ENCODE measurements at places on chromosomes 4 and X. TPM values are rescaled to one million over a fixed set of nuclear protein-coding genes. Genes with fewer than 3 reads are reported as not detected.

DNA sequence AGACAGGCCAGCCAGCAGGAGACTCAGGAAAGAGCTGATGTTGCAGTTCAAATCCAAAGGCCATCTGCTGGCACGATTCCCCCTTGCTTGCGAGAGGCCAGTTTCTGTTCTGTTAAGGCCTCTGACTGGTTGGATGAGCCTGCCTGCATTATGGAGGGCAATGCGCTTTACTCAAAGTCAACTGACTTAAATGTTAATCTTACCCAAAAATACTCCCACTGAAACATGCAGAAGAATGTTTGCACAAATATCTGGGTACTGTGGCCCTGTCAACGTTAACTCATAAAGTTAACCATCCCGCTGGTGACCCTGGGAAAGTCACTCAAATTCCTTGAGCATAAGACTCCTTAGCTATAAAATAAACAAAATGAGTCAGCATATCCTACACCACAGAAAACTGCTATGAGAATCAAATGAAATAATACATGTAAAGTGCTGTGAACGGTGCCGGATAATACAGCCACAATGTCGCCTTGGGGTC lies 326.4 kb downstream of the EVC2 start:
- H3K27ac ChIP-seq: no peak overlapping the region
- H3K27me3 ChIP-seq: no peaks in the 10 kb centered on the region
- DNase-seq: no peak
- H3K4me1 ChIP-seq: no peaks in the 10 kb centered on the region

GRCh38 chrX:95145848-95146490 lies 1472.0 kb downstream of the FAM133A start:
- H3K36me3 ChIP-seq: no peaks in the 10 kb centered on the region
- no peak for DNase-seq
- H3K27me3 ChIP-seq: no peaks in the 10 kb centered on the region
- H3K4me1 ChIP-seq: no peaks in the 10 kb centered on the region
- no peak overlapping the region for H3K27ac ChIP-seq
- no peak overlapping the region for H3K4me3 ChIP-seq

- H3K27ac ChIP-seq: no peak overlapping the region
- H3K36me3 ChIP-seq: no peaks in the 10 kb centered on the region
- no peak for DNase-seq
- no peaks in the 10 kb centered on the region for H3K4me1 ChIP-seq
These were observed 22.4 kb upstream of the IL21 start for GRCh38 chr4:122643257-122643656.

GRCh38 chrX:103688946-103689345 lies 2.4 kb upstream of the MORF4L2 start:
- no peaks in the 10 kb centered on the region for H3K27me3 ChIP-seq
- no peak overlapping the region for H3K27ac ChIP-seq
- H3K4me3 ChIP-seq: no peak overlapping the region

DNA sequence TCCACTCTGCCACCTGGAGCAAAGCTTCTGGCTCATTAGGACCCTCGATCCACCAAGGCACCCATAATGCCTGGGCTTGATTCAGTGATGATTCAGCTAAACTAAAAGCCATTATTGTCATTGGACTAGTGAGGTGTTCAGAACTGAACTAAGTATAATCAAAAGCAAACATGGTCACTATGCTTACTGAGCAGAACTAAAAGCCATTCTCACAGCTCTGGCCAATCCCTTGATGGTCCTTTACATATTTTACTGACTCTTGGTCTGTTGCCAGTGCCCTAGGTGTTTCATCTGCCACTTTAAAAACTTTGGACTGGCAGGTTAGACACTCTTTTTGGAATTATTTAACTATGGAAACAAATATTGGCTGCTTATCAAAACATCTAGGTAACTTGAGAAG lies 703.5 kb downstream of the FAT4 start:
- DNase-seq: no peak
- no peak overlapping the region for H3K27ac ChIP-seq
- no peaks in the 10 kb centered on the region for H3K4me1 ChIP-seq
- no peak overlapping the region for H3K4me3 ChIP-seq

DNA sequence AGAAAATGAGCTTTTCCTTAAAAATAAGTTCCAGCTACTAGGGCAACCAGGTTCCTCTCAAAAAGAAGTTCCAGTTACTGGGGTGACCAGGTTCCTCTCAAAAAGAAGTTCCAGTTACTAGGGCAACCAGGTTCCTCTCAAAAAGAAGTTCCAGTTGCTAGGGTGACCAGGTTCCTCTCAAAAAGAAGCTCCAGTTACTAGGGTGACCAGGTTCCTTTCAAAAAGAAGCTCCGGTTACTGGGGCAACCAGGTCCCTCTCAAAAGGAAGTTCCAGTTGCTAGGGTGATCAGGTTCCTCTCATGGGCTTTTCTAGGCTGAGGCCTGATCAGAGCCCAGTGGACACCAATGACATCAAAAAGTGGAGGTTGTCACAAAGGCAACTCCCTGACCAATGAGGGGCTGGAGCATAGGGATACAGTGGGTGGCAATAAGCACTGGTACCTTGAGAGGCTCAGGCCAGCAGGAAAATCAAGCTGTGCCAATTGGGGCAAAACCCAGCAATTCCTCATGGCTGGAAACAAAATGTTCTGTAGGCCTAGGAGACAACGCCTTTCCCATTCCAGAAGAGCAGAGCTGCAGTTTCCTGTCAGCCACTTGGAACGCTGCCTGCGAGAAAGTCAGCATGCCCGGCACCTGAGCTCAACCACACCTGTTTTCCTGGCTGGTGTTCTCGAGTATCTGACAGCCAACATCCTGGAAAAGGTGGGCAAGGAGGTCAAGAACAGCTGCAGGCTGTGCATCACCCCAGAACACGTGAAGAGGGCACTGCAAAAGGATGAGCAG lies 12.3 kb upstream of the SYTL5 start:
- H3K27ac ChIP-seq: no peak overlapping the region
- peaks cover 17% of the 10 kb centered on the region for H3K4me1 ChIP-seq
- peak; percentile 8 for DNase-seq
- H3K36me3 ChIP-seq: no peaks in the 10 kb centered on the region
- no peaks in the 10 kb centered on the region for H3K27me3 ChIP-seq
- H3K4me3 ChIP-seq: no peak overlapping the region

DNA sequence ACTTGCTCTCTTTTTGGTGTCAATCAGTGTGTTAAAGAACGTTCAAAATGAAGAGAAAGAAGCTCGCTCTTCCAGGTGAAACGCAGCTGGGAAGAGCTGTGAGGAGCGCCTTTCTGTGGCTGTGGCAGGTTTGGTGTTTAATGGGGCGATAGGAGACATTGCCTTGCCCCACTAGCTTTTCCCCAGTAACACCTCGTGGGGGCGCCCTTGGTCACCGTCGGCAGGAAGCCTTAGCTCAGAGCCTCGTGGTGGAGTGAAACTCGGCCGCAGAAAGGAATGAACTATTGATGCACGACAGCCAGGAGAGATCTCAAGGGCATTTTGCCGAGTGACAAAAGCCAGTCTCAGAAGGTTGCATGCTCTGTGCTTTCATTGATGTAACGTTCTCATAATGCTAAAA lies 65.1 kb downstream of the GPR143 start:
- H3K4me3 ChIP-seq: no peak overlapping the region
- H3K4me1 ChIP-seq: no peaks in the 10 kb centered on the region
- DNase-seq: no peak
- H3K36me3 ChIP-seq: peaks cover 11% of the 10 kb centered on the region
- H3K27me3 ChIP-seq: no peaks in the 10 kb centered on the region

DNA sequence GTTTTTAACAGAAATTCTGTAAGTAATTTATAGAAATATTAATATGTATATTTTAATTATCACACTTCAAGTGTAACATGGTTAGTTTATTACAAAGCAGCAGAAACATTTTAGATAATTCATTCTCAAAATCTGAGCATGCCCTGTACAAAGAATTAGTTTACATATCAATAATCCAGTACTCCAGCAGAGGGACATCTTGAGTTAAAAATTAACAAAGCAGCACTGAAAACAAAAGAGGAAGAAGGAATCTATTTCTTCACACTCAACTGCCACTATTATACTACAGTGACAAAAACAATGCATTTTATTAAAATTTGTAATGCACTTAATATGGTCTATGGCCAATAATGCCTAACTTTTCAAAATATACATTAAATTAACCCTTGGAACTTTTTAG lies 179.1 kb upstream of the KLHL4 start:
- H3K27me3 ChIP-seq: no peaks in the 10 kb centered on the region
- H3K36me3 ChIP-seq: no peaks in the 10 kb centered on the region
- no peak for DNase-seq
- H3K4me1 ChIP-seq: no peaks in the 10 kb centered on the region
- H3K4me3 ChIP-seq: no peak overlapping the region

DNA sequence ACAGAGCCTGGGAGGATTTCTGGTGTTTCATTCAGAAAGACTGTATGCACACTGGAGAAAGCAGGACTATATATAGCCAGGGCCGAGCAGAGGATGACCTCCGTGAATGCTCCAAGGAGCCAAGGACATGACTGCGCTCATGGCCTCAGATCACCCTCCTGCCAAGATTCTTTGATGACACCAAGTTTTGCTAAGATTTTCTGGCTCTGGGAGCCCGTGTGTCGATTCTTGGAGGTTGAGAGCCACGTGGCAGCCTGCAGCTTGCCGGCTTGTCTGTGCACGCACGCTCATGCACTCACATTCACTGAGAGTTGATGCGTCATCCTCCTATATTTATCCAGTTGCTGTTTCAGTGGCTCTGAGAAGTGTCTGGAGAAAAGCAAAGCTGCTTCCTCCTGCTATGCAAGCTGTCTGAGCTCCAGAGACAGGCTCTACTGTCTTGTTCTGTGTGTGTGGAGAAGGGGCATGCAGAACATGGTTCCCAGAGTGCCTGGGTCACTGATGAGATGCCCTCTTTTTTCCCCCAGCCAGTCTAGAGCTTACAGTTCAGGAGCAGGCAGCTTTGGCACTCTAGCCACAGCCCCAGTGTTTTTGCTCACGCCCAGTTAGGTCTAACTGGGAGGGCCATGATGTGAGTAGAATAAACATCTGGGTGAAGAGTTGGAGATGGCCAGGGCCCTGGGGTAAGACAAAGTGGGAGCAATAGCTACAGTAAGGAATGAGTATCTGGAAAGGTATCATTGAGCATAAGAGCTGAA lies 64.9 kb upstream of the SCOC start:
- H3K27ac ChIP-seq: no peak overlapping the region
- no peaks in the 10 kb centered on the region for H3K27me3 ChIP-seq
- no peaks in the 10 kb centered on the region for H3K36me3 ChIP-seq
- DNase-seq: no peak
- H3K4me3 ChIP-seq: no peak overlapping the region

DNA sequence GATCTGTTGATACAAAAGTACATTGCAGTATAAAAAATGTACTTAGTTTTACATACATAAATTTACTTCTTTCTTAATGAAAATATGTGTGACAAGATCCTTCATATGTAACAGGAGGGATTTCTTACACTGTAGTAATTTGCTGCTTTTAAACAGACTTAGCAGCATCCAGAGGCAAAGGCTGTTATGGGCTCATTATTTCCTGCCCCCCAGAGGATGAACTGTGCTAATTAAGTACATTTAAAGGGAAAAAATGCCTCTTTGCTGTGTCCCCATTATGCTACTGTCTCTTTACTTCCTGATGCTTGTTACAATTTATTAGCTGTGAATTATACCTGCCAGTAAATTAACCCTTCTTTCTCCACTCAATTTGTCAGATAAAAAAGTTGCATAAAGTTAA lies 47.1 kb downstream of the NDST3 start:
- no peak overlapping the region for H3K4me3 ChIP-seq
- no peaks in the 10 kb centered on the region for H3K4me1 ChIP-seq
- H3K27ac ChIP-seq: no peak overlapping the region
- DNase-seq: no peak
- H3K27me3 ChIP-seq: no peaks in the 10 kb centered on the region

DNA sequence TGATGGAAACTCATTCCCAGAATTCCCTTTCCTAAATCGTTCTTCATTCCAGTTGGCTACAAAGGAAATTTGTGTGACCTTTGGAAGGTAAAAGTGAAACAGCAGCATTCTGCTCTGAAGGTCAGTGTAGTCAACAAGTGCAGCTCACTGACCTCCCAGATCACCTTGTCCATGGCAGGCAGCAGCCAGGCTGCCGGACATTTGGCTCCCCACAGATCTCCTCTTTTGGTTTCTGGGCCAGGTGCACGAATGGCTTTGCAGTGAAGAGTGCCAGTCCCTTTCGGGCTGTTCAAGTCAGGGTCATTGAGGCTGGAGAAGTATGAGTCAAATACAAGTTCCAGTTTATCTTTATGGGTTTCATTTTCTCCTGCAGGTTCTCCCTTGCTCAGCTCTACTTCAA lies 14.3 kb downstream of the GPRIN3 start:
- H3K4me1 ChIP-seq: peaks cover 25% of the 10 kb centered on the region
- DNase-seq: no peak
- H3K27me3 ChIP-seq: no peaks in the 10 kb centered on the region
- no peak overlapping the region for H3K4me3 ChIP-seq

DNA sequence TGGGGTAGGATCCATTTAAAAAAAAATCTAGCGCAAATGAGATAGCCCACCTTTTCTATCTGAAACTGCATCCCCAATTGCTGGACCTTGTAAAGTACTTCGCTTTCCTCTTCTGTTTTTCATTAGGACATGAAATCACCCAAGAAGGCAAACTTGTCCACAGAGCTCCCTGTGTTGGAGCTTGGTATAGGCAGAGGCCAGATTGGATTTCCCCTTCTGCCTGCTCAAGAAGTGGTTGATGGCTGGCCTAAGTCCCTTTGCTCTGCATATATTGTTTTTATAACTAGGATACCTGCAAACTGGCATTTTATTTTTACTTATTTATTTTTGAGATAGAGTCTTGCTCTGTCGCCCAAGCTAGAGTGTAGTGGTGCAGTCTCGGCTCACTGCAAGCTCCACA lies 28.4 kb downstream of the RNF4 start:
- no peak overlapping the region for H3K27ac ChIP-seq
- no peak for DNase-seq
- H3K4me1 ChIP-seq: no peaks in the 10 kb centered on the region
- no peak overlapping the region for H3K4me3 ChIP-seq
- H3K36me3 ChIP-seq: peaks cover 19% of the 10 kb centered on the region
- no peaks in the 10 kb centered on the region for H3K27me3 ChIP-seq

Gene DNAAF6
- total RNA-seq: not detected

Gene GUCY1A1
- total RNA-seq: 23.6 TPM

Gene HDX
- total RNA-seq: 8.3 TPM

Gene JAKMIP1
- total RNA-seq: not detected

Gene ARMCX2
- total RNA-seq: not detected

Gene ANOS1
- 0.33 TPM for total RNA-seq

Gene RTL9
- not detected for total RNA-seq

Gene ETDB
- total RNA-seq: not detected

Gene TMPRSS11E
- total RNA-seq: not detected

Gene NUDT10
- not detected for total RNA-seq

All from Calu3 (cell line).